ENCODE measurements at places on chromosomes 1 and 21.

DNA sequence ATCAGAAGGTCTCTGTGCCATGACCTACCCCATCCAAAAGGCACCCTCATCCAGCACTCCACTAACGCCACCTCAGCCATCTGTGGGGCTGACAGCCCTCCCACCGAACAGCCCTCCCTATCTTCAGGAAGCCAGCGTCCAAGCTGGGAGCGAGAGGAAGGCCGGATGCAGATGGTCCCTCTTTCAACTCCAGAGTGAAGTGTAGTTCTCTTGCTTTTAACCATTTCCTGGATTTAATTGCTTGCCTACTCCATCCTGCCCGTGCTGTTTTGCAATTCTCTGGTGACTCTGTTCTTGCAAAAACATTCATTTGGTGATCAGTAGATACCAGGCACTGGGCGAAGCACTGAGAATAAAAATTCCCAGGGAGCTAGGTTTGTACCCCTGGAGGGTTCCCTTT, 8.2 kb upstream of the DYRK1A start:
- no peak for DNase-seq

DNA sequence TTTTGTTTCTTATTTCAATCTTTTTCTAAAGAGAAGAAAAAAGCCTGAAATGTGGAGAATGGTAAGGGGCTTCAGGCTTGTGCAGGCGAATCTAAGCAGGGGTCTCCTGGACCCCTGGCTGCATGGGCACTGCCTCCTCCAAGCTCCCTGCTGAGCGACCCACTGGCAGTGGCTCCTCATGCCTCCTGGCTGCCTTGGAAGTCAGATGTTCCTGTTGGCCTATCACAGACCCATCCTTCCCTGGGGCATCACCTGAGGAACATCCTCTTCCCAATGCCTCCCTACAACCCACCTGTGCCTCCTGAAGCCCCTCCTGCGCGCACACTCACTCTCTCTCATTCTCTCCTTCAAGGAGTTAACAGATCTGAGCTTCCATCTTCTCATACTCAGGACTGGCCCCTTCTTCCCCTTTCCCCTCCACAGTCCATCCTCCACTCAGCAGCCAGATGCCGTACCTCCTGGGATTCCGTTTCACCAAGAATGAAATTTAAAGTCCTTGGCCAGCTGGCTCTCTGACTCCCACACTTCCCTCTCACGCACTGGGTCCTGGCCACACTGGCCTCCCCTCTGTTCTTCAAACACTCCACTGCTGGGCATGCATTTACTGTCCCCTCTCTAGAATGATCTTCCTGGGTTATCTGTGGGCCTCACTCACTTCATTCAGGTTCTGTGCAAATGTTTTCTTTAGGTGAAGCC, 41.7 kb downstream of the AZIN2 start:
- no peak for DNase-seq

GRCh38 chr1:85579622-85580021, 939 bp upstream of the CCN1 start:
- no peak for DNase-seq

GRCh38 chr1:177902266-177902665, 67.6 kb downstream of the SEC16B start:
- no peak for DNase-seq

- no peak for DNase-seq
Observed at GRCh38 chr21:25080661-25081060, 526.6 kb downstream of the MRPL39 start.

- no peak for DNase-seq
Observed at GRCh38 chr1:158169105-158169504, 11.6 kb upstream of the CD1D start.

DNA sequence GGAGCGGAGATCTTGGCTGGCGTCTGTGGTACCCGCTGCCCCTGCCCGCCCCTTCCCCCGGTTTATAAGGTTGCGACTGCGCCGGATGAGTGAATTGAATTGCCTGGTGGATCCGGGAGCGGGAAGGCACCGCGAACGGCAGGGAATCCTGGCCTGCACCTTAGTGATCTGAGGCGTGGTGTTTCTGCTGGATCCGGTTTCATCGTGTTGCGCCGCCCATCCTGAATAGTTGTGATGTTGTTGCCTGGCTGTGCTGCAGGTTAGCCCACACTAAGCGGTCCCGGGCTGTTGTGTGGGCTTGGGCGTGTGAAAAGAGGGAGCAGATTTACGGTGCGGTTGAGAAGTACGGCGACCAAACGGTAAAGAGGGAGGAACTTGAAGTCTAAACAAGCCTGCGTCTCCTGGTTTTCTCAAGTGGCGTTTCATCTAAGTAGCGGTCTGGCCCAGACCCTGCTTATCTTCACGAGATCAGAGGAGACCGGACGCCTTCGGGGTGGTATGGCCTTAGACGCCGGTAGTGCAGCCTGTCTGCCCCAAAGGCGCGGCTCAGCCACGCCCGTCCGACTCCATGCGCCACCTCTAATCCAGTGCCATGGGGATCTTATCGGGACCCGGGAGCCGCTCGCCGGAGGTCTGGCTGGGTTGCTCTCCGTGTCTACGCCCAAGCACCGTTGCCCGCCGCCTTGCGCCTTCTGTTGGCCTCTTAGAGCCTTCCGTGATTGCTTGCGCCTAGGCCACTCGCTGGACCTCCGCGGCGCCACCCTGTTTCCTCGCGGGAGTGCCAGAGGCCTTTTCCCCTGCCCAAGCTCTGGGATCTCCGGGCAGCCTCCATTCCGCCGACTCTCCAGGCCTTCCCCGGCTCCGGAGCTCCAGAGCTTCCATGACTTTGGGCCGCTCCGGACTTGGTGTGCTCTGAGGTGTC, 87.5 kb upstream of the RHOU start:
- no peak for DNase-seq

DNA sequence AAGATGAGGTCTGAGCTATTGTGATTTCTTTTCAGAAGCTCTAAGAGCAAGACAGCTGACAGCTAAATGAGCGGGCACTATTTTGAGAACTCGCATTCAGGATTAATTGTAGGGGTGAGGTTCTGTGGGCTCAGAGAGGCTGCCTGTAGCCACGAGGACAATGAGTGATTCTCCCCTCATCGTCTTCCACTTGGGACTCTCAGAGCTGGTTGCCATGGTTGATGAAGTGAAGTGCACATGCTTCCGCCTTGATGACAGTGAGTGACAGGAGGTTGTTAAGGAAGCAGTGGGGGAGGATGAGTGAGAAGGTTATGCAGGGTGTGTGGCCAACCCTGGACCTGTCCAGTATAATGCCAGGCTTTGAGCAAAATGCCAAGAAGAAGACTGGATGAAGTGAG, 341.7 kb downstream of the PCP4 start:
- DNase-seq: no peak

- no peak for DNase-seq
Observed at GRCh38 chr1:186187601-186188000, 187.5 kb downstream of the TPR start.

DNA sequence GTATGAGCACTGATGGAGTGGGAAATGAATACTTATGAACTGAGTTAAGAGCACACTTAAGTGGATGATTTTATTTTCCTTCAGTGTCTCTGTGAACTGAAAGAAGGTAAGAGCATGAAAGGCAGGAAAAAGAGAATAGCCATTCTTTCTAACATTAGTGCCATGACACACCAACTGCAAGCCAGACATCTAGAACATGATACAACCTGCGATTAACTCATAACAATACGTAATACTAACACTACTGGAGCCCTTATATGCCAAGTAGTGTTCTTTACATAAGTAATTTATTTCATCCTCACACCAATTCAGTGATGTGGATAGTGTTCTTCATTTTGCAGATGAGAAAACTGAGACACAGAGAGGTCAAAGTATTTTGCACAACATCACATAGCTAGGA, 56.7 kb downstream of the PRRX1 start:
- no peak for DNase-seq

DNA sequence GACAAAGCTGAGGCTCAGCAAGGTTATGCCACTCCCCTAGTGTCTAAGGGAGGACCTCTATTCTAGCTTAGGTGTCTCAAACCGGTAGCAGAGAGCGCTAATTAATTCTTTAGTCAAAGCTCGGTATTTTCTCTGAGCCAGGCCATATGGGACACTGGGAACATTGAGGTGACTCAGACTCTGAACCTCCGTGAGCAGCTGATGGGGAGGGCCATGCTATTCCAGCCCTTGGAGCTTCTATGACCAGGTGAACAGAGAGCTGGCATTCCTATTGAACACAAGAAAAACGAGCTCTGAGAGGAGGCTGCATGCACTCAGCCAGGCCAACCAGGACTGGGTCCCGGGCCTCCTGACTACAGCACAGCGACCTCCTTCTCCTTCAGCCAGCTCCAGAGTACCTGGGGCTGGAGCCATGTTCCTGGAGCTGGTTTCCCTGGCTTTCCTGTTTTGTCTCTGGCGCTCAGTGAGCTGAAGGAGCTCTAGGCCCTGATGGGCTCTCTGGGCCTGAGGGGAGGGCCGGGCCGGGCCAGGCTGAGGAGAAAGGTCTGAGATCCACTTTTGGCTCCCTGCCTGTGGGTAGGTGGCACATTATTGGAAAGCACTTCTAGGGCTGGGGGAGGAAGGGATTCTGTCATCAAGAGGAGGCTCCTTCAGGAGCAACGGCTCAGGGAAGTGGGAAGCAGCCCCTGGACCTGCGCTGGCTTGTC, 37.0 kb downstream of the SLC9A1 start:
- no peak for DNase-seq

GRCh38 chr1:26378088-26378878, 5.7 kb upstream of the ZNF683 start:
- DNase-seq: peak; percentile 84

DNA sequence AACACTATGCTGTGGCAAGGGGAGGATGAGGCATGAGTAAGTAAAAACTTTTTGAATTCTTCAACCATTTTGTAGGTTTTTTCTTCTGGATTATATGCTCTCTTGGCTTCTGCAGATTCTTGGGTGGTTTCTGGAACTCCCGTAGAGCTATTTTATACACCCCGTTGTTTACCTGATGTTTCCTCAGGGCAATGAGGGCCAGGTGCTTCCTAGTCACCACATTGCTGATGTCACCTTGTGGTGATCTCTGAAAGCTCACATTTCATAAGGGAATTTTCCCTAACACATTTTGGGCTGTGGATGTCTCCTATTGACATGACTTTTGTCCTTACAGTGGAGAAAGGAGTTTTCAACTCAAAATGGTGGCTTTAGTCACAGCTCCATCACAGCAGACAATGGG, 356.6 kb downstream of the PLA2G4A start:
- no peak for DNase-seq

GRCh38 chr21:38787461-38788274, 18.1 kb upstream of the ETS2 start:
- DNase-seq: no peak

DNA sequence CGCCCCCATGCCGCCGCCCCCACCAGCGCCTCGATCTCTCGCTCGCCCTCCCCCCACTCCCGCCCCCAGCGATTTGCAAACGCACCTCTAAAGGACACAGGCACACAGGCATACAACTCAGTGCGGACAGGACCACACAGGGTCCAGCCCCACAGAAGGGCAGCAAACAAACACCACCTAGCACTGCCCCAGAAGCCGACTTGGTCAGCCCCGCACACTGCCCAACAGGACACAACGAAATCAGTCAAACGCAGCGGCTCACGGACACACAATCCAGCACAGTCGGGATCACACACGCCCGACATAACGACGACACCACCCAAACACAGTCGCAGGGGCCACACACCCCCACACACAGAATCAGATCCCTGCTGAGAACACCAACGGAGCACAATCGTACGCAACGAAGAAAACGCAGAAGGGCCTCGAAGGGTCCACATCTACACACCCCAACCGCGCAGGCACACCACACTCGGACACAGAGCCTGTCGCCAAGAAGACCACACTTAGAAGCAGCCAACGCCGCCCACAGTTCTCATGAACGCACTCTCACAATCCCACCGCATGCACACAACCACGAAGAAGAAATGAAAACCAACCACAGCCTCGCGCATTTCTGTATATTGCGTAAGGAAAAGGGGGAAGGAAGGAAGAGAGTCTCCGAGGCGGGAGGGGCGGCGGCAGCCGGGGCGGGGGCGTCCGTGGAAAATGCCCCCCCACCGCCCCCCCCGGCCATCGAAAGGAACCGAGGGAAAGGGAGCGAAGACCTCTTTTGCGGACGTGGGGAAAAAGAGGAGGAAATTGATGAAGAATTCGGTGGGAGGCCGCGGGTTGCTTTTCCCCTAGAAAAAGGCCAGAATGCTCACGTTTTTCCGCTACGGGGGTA, 481 bp downstream of the TAL1 start:
- DNase-seq: peak; percentile 40

- DNase-seq: no peak
Observed at GRCh38 chr1:181133441-181133951, 45.0 kb downstream of the IER5 start.

- no peak for DNase-seq
Observed at GRCh38 chr1:26350701-26351589, 3.0 kb downstream of the CRYBG2 start.

GRCh38 chr1:4109628-4109940, 209.5 kb upstream of the C1orf174 start:
- DNase-seq: no peak

DNA sequence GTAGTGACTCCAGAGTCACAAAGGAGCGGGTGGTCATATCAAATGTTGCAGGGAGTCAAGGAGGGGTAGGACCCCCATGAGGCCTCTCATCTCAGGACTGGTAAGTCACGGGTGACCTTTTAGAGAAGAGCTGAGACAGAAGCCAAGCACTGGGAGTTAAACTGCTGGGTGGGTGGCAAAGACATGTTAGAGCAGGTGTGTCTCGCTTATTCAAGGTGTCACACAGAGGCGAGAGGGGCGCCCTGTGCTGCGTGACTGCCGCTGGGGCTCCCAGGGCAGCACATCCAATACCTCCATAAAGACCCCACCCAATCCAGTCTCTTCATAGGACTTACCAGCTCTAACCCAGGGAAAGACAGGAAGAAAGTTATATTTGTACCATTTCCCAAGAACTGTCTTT, 15.2 kb downstream of the CASQ2 start:
- no peak for DNase-seq

GRCh38 chr1:171736196-171736595, 5.7 kb downstream of the VAMP4 start:
- DNase-seq: no peak

DNA sequence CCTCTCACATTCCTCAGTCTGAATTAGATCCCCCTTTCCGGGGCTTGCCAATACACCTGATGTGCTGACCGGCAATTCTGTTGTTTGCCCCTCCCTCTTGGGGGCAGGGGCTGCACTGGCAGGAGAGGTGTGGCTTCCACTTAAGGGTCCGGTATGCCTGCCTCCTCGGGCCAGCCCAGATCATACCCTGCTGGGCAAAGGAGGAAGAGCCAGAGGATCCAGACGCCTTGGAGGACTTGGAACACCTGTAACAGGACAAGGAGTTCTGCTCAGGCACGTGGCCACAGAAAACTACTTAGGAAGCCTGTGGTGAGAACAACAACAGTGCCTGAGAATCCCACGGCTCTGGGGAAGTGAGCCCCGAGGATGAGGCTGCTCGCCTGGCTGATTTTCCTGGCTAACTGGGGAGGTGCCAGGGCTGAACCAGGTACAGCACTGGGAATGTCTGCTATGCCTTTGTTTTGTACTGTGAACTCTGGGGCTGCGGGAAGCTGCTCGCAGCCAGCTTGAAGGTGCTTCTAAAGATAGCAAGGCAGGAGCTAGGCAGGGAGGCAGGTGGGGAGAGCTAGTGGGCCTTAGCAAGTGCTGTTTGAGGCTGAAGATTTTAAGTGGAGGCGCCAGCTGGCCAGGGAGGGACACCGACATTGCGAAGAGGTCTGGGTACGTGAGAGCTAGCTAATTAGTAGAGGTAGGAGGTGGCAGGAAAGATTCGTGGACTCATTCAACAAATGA, at the start of gene SMPDL3B:
Gene SMPDL3B (plus strand): TSS at position 183 of the 732 bp plus-strand sequence. CDS start 184 bp downstream, at position 367.
- no peak for DNase-seq

GRCh38 chr1:36212782-36213181, 11.5 kb upstream of the THRAP3 start:
- no peak for DNase-seq

All from CD4-positive, alpha-beta T cell treated with Interleukin-1 beta for 1 hour (primary cell).